CD4-positive, alpha-beta T cell treated with Interleukin-12 subunit alpha and Interleukin-12 subunit beta, for 1 hour (primary cell): ENCODE measurements at places on chromosomes 2 and 18.

DNA sequence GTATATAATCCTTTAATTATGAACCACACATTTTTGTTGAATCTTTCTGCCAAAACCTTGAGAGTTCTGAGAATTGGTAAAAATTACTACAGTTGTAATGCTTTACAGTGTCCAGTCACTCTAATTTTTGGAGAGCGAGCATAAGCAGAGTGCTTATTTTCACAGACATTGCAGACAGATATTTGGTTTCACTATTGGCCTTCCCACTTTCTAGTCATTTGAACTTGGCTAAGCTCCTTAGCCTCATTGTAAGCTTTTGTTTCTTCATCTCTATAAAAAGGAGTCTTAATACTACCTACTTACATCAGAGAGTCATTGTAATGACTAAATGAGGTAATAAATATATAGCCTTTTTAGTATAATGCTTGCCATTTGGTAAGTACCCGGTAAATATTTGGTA, 80.4 kb downstream of the LCLAT1 start:
- no peak for DNase-seq

- no peak for DNase-seq
These were observed 154.6 kb upstream of the REV1 start for GRCh38 chr2:99644419-99644787.

- DNase-seq = no peak
These were observed 285.7 kb downstream of the TCF4 start for GRCh38 chr18:55302167-55302833.

DNA sequence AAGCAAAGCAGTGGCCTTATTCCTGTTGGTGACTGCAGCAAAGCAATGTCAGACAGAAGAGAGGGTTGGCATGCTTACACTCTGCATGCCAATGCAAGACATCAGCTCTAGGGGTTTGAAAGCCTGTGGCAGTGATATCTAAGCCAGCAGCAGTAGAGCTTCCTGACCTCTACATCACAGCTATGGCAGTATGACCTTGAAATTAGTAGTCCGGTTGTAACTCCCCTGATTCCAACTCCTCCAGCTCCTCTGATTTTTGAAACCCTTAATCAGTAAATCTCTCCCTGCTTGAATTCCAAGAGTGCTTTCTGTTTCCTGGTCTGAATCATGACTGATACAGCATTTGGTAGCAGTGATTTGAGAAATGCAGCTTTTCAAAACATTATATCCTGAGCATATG, 60.0 kb upstream of the LRP1B start:
- DNase-seq = no peak

DNA sequence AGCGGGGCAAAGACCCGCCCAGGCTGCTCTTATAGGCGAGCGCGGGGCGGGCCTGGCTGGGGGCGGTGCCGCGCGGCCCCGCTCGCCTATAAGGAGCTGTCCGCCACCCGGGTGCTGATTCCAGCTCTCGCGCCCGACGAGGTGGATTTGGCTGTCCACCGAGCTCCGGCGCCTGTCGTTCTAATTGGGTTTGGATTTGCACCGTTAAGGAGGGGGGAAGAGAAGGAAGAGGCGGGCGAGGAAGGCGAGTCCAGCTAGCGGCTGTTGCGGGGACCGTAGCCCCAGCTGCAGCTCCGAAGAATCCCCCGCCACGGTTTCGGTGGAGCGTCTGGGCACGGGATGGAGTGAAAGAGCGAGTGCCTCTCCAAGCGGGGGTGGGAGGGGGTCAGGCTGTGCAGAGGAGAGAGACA, at the start of gene CNTNAP5:
Gene CNTNAP5 (plus strand): TSS at position 117 of the 410 bp plus-strand sequence. CDS start 364 bp downstream, outside the sequence.
- no peak for DNase-seq

DNA sequence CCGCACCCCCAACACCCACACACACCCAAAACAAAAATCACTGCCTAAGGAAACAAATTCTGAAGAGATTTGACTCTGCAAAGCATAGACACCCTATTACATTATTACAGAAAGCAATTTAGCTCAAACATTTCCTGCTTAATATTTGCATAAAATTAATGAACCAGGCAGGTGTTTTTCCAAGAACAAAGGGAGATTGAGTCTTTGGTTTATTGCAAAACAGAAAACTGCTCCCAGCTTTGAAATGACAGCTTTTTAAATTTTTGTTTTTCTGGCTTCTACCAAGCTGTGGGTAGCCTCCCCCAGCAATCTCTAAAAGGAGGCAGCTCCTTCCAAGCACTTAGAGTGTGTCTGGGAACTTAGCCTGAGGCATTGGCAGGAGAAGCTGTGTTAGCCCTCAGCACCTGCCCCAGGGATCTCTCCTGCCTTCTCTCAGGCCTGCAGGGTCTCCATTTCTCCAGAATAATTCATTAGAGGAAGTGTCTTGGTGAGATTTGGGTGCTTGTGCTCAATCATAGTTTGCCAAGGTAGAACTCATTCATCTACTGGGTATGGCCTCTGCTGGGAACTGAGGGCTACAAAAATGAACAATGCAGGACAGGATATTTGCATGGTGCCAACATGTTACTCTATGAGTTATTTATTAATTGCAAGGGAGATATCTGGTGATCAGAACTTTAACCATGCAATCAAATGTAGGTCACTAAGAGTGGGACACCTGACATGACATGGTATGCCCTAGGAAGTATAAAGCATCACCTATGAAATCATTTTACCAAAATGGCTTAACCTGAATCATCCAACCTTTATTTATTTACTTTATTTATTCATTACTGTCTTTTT, 58.7 kb downstream of the B3GNT2 start:
- no peak for DNase-seq

DNA sequence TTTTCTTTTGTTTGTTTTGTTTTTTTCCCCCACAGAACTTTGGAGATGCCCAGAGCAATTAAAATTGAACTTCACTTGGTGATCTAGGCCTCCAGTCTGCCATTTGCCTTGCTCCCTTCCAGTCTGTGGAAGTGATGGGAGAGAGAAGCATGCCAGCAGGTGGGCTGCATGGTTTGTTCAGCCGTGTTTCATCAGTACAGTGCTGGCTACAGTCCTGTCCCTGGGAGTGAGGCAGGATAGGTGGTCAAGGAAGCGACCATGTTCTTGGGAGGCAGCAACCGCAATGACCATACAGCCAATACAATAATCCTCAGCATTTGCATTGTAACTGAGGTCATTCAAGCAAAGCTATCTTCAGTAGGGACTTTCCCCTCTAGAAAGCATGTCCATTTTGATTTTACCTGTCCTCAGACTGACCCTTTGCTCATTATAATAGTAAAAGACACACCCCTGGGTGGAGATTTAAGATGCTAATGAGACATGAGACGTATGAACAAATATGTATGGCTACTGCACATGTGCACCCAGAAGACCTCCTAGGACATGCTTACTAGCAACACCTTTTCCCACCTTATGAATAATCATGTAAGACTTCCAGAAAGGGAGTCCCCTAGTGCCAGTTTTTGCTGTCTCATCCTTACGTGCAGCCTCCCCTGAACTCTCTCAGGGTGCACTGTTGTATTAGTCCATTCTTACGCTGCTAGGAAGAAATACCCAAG, 11.1 kb upstream of the LIPG start:
- DNase-seq = no peak
